T-helper 17 cell (primary cell): ENCODE measurements at places on chromosomes 16 and 17.
A peak's percentile ranks its signal among the peaks of the same experiment; 100 is the strongest.

- DNase-seq, result no peak
- H3K36me3 ChIP-seq, result peaks cover 4% of the 10 kb centered on the region
- H3K27ac ChIP-seq, result peak overlapping the region; percentile 76
Measured at GRCh38 chr16:81995651-81996050, 15.6 kb downstream of the SDR42E1 start.

DNA sequence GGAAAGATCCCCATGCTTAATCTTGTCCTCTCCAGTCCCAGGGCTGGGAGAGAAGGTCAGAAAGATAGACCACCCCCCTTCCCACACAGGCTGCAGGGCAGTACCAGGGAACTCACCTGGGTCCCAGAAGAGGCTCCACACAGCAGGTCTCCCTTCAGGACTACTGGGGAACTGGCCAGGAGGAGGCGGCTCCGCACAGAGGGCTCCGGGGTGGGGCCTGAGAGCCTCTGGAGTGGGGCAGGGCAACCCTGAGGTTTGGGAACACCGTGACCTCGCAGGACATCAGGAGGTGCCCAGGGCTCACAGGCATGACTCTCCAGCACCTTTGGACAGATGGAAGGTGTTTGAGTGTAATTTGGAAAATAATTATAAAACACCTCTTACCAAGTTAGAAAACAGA is 11.0 kb downstream of the ABCA3 start:
- H3K27me3 ChIP-seq, result peaks cover 10% of the 10 kb centered on the region
- H3K4me1 ChIP-seq, result no peaks in the 10 kb centered on the region
- no peaks in the 10 kb centered on the region for H3K36me3 ChIP-seq

- H3K4me3 ChIP-seq, result no peak overlapping the region
- DNase-seq, result no peak
- peaks cover 12% of the 10 kb centered on the region for H3K4me1 ChIP-seq
- H3K36me3 ChIP-seq, result peaks cover 5% of the 10 kb centered on the region
- H3K27me3 ChIP-seq, result no peaks in the 10 kb centered on the region
- H3K27ac ChIP-seq, result no peak overlapping the region
Measured at GRCh38 chr16:80744856-80745255, 59.5 kb downstream of the CDYL2 start.

DNA sequence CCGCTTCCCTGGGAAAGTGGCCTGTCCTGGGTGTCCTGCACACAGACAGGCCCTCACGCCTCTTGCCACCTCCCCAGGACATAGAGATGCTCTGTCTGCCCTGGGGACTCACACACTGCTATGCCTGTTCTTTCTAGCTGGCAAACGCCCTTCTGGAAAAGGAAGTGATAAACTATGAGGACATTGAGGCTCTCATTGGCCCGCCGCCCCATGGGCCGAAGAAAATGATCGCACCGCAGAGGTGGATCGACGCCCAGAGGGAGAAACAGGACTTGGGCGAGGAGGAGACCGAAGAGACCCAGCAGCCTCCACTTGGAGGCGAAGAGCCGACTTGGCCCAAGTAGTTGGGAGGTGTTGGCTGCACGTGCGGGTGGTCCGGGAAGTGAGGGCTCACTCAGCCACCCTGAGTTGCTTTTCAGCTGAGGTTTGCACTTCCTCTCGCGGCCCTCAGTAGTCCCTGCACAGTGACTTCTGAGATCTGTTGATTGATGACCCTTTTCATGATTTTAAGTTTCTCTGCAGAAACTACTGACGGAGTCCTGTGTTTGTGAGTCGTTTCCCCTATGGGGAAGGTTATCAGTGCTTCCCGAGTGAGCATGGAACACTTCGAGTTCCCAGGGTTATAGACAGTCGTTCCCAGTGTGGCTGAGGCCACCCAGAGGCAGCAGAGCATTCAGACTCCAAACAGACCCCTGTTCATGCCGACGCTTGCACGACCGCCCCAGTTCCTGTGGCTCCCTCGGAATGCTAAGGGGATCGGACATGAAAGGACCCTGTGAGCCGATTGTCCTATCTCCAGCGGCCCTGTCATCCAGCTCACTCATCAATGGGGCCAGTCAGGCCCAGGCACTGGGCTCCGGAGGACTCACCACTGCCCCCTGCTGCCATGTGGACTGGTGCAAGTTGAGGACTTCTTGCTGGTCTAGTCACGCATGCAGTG is 3.5 kb upstream of the RPL13 start:
- no peaks in the 10 kb centered on the region for H3K36me3 ChIP-seq
- DNase-seq, result peak; percentile 61
- H3K27me3 ChIP-seq, result no peaks in the 10 kb centered on the region

GRCh38 chr17:61597607-61598006 is 6.6 kb upstream of the NACA2 start:
- H3K4me1 ChIP-seq, result no peaks in the 10 kb centered on the region
- H3K27me3 ChIP-seq, result peaks cover 31% of the 10 kb centered on the region
- H3K27ac ChIP-seq, result no peak overlapping the region
- H3K4me3 ChIP-seq, result no peak overlapping the region
- no peaks in the 10 kb centered on the region for H3K36me3 ChIP-seq

DNA sequence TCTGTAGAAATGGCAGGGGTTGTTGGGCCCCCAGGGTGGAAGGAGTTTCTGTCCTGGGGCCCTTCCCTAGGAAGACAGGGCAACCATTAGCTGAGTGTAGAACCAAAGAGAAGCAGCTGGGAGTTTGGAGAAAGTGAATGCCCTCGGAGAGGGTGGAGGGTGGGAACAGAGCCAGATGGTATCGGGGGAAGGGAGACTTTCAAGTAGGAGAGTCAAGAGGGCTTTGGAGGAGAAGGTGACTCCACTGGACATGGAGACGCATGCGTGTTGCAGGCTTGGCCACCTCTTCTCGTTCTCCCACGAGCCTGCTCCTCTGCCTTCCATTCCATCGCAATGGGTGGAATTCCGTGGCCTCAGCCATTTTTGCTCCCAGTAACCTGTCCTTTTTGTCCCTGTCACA is 19.4 kb downstream of the SLC47A1 start:
- H3K27me3 ChIP-seq, result peaks cover 50% of the 10 kb centered on the region
- H3K4me1 ChIP-seq, result peaks cover 2% of the 10 kb centered on the region
- DNase-seq, result no peak
- no peak overlapping the region for H3K27ac ChIP-seq
- H3K36me3 ChIP-seq, result no peaks in the 10 kb centered on the region
- H3K4me3 ChIP-seq, result no peak overlapping the region

- no peak overlapping the region for H3K4me3 ChIP-seq
- peaks cover 9% of the 10 kb centered on the region for H3K27me3 ChIP-seq
- no peak for DNase-seq
Measured at GRCh38 chr16:4172070-4172469, 55.8 kb upstream of the ADCY9 start.

GRCh38 chr16:31063495-31063842 is 10.6 kb downstream of the ZNF668 start:
- no peaks in the 10 kb centered on the region for H3K27me3 ChIP-seq
- no peaks in the 10 kb centered on the region for H3K36me3 ChIP-seq
- DNase-seq, result no peak
- peaks cover 32% of the 10 kb centered on the region for H3K4me1 ChIP-seq

DNA sequence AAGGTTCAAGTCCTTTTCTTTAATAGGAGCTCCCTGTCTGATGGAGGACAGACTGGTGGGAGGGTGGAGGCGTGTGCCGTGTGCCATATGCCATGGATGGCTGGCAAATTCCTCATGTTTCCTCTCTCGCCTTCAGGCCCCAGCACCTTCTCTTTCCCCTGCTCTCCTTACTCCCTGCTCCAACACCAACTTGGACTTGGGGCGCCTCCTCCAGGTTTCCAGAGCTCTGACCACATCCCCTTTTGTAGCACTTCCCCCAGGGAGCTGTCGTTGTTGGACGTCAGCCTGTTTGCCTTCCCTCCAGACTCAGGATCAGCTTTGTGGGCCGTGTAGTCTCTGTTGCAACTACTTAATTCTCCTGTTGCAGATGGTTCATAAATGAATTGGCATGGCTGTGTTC is 30.7 kb downstream of the TMC7 start:
- peak overlapping the region; percentile 41 for H3K27ac ChIP-seq
- no peak overlapping the region for H3K4me3 ChIP-seq
- H3K27me3 ChIP-seq, result no peaks in the 10 kb centered on the region

GRCh38 chr16:14449790-14450480 is 180.1 kb downstream of the PARN start:
- H3K36me3 ChIP-seq, result peaks cover 2% of the 10 kb centered on the region
- H3K27me3 ChIP-seq, result no peaks in the 10 kb centered on the region
- peaks cover 7% of the 10 kb centered on the region for H3K4me1 ChIP-seq
- DNase-seq, result no peak
- H3K4me3 ChIP-seq, result no peak overlapping the region

DNA sequence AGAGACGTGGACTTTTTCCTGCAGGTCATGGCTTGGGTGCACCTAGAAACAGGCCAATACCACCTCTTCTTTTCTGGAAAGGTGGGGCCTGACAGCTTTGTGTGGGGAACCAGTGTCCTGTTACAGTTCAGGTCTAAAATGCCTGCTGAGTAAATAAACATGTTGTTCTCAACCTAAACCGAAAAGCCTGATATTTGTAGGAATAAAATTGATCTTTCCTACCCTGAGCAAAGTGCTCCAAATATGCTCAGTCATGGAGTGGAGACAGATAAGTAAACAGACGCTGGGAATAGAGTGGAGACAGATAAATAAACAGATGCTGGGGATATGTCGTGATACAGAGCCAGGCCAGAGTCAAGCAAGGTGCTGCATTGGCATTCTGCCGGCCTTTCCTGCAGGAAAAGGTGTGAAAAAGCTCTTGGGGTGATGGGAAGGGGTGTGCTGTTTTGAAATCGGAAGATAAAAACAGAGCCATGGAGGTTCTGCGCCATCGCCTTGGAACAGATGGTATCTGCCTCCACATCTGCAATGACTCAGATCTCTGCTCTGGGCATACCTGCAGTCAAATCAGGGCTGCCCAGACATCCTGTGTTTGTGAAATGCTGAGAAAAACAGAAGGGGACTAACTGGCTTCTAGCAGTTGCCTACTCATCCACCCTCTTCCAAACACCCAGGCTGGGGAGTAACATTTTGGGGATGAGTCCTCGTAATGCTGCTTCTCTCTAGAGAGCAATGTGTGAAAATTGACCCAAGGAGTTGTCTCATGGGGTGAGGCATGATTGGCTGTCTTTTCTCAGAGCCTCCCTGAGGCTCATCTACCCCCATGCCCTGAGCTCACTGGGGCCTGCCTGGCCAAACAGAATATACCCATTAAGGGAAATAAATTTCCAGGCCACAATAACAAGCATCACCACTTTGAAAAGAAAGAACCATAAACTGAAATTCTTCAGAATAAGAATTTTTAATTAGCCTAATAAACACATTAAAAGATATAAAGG is 16.8 kb upstream of the TRPV2 start:
- peaks cover 5% of the 10 kb centered on the region for H3K4me1 ChIP-seq
- peak overlapping the region; percentile 82 for H3K27ac ChIP-seq
- no peaks in the 10 kb centered on the region for H3K27me3 ChIP-seq
- DNase-seq, result no peak

DNA sequence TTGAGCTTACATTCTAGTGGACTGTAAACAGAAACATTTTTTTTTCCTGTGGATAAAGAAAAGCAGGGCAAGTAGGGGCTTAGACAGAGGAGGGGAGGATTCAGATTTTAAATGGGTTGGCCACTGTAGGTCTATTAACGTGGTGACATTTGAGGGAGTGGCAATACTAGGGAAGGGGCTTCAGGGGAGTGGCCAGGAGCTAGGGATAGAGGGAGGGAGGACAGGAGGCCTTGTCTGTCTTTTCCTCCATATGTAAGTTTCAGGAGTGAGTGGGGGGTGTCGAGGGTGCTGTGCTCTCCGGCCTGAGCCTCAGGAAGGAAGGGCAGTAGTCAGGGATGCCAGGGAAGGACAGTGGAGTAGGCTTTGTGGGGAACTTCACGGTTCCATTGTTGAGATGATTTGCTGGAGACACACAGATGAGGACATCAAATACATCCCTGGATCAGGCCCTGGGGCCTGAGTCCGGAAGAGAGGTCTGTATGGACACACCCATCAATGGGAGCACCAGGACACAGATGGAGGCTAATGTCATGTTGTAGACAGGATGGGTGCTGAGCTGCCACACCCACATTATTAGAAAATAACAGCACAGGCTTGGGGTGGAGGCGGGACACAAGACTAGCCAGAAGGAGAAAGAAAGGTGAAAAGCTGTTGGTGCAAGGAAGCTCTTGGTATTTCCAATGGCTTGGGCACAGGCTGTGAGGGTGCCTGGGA is 6.5 kb upstream of the HBM start:
- peaks cover 2% of the 10 kb centered on the region for H3K36me3 ChIP-seq
- DNase-seq, result no peak
- no peak overlapping the region for H3K27ac ChIP-seq
- H3K4me1 ChIP-seq, result peaks cover 8% of the 10 kb centered on the region

GRCh38 chr17:59409336-59410048 is 78.0 kb downstream of the YPEL2 start:
- H3K36me3 ChIP-seq, result peaks cover 4% of the 10 kb centered on the region
- H3K4me3 ChIP-seq, result no peak overlapping the region
- H3K27me3 ChIP-seq, result no peaks in the 10 kb centered on the region
- DNase-seq, result no peak
- no peaks in the 10 kb centered on the region for H3K4me1 ChIP-seq

GRCh38 chr17:14813649-14814370 is 451.3 kb downstream of the PMP22 start:
- H3K27me3 ChIP-seq, result peaks cover 9% of the 10 kb centered on the region
- DNase-seq, result no peak
- peaks cover 5% of the 10 kb centered on the region for H3K4me1 ChIP-seq
- no peak overlapping the region for H3K4me3 ChIP-seq

DNA sequence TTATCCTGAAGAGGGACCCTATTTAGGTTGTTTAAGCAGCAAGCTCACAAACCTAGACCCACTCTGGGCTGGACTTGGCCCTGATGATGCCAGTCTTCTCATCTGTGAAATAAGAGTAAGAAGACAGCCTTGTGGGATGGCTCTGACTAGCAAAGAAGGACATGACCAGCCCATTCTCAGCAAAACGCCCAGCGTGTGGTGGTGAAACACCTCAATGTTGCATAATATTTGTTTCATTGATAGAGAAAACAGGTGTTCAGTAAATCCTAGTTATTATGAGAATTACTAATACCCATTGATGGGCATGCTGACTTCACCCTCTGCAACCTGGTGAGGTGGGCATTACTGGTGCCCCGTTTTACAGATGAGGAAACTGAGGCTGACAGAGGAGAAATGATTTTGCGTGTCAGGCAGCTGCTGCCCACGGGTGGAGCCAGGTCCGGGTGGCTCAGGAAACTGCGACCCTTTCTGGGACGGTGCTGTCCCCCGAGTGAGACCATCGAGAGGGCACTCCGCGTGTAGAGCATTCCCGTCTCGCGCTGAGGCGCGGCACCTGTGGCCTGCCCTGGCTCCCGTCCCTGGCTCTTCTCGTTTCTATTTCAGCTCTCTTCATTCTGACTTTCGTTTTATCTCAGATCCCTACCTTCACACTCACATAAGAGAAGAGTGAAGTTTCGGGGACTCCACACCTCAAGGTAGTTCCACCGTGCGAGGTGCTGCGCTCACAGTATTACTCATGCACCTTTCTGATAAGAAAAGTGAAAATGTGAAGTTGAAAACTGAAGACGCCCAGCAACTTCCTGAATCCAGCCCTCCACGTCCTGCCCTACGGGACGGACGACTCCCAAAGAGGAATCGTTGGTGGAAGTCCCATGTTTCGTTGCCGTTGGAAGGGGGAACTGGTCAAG is 48.5 kb downstream of the IRF8 start:
- H3K27ac ChIP-seq, result peak overlapping the region; percentile 85
- H3K36me3 ChIP-seq, result peaks cover 2% of the 10 kb centered on the region

GRCh38 chr16:12356632-12357340 is 380.3 kb downstream of the SNX29 start:
- H3K36me3 ChIP-seq, result peaks cover 17% of the 10 kb centered on the region
- H3K4me1 ChIP-seq, result peaks cover 10% of the 10 kb centered on the region
- DNase-seq, result no peak
- H3K4me3 ChIP-seq, result no peak overlapping the region
- H3K27me3 ChIP-seq, result no peaks in the 10 kb centered on the region

- H3K4me1 ChIP-seq, result peaks cover 15% of the 10 kb centered on the region
- H3K27me3 ChIP-seq, result no peaks in the 10 kb centered on the region
- no peak for DNase-seq
- peak overlapping the region; percentile 77 for H3K27ac ChIP-seq
- peaks cover 12% of the 10 kb centered on the region for H3K36me3 ChIP-seq
Measured at GRCh38 chr16:50351952-50352351, 16.8 kb downstream of the BRD7 start.
